ENCODE measurements at places on chromosomes 11 and 22.
A peak's percentile ranks its signal among the peaks of the same experiment; 100 is the strongest.

DNA sequence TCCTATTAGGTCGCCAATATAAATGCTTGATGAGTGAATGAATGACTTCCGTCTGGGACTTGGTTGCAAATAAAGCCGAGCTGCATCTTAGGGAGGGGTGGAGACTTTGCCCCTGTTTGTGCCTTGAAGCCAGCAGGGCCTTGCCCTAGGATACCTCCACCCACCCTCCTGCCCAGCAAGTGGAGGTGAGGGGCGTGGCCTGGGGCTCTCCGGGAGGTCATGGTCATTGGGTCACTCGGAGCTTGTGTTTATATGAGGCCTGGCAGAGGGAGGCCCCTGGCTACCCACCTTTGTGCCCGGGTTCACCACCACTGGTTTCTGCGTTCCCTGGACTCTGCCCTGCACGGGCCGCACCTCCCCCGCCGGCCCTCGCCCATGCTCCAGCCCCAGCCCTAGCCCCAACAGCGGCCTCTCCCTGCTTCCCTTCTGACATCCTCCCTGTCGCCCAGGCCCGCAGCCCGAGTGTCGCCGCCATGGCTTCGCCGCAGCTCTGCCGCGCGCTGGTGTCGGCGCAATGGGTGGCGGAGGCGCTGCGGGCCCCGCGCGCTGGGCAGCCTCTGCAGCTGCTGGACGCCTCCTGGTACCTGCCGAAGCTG lies 4.3 kb downstream of the MPST start:
- DNase-seq, result no peak

- DNase-seq, result no peak
Measured at GRCh38 chr11:65125197-65126056, 3.3 kb downstream of the MRPL49 start.

DNA sequence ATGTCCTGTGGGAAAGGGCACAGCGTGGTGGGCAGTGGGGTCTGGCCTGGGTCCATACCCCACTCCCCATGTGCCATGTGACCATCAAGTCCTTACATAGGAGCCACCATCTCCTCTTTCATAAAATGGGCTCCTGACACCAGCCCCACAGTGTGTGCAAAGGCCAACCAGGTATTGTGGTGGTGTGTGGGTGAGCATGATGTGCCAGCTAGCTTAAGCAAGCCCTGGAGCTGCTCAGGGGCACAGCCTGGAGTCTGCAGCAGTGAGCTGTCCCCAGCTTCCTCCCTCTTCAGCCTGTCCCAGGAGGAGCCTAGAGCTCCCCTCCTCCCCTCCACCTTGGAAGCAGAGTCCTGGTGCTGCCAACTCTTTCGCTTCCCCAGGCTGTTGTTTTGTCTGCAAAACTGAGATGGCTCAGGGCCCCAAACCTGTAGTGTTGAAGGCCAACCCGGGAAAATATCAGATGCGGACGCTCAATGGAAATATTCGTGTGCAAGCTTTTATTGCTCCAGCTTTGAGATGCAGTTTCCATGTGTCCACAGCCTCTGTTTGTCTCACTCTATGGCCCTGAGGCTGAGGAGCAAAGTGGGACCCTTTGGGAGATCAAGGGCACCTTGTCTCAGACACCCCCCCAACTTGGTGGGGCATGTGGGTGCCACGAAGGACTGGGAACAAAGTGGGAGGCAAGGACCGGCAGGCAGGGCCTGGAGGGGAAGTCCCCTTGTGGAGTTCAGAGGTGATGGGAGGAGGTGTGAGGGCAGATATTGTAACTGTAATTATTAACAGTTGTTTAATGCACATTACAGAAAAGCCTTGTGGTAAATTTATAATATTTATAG lies 92.6 kb downstream of the CTTN start:
- no peak for DNase-seq

DNA sequence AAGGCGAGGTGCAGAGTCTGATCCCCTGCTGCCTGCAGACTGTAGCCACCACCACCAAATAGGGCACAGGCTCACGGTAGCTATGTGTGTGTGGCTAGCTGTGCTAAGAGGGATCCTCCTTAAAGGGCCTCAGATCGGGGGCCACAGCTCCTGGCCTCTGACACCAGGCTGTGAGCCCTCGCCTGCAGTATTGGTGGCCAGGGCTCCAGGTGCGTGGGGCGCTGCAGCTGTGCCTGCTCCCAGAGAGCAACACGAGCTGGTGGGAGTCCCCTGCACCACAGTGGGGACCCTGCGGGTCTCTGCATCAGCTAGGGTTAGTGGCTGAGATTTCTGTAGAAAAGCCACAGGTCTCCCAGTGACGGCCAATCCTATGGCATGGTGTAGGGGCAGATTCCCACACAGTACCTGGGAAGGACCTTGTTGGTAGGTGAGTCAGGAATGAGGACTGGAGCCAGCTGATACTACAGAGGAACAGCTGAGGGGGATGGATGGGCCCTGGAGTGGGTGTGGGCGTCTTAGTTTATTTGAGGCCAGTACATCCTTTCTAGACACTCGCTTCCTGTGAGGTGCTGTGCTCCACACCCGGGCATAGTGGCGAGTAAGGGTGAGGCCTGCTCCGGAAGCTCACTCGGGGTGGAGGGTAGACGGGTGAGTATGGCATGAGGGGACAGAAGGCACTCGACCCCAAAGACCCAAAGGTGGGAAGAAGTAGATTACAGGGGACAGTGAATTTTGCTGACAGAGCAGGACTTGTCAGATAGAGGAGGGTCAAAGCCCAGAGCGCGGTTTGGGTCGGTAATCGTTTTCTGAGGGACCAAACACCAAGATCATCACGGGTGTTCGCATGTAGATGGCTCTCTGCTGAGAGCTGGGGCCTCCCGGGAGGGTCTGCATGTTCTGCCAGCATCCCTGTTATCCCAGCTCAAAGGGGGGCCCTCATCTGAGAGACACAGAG lies 212.5 kb downstream of the TBC1D22A start:
- DNase-seq, result no peak

DNA sequence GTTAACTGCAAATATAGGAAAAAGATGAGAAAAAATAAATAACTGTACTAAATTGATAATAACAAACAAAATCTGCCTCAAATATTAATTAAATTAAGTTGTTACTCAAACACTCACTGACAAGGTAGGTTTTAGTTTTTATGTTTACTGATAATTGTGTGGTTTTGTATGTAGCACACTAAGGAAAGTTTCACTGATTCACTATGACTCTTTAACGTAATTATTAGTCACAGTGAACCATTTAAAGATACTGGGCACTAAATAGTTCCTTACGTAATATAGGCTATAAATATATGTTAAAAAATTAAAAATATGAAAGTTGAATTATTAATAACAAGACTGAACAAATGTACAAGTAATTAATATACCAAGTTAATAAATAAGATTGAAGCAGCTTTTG lies 2330.0 kb upstream of the RAG2 start:
- DNase-seq, result peak; percentile 32
